ENCODE measurements at places on chromosomes 2 and 18.

DNA sequence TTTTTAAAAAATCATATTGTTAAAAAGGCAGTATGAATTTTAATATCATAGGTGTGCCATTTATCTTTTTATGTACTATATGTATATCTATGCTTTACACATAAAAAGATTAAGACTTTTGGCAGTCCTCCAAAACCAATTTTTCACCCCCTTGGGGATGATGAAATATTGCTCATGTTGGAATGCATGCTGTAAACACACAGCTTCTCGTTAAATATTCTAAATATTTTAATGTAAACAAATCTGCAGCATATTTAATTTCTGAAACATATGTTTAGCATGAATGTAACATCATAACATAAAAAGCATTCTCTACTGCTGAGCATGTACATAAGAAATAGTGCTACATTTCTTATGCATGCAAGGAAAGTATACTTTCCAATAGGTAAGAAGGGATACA, 484.3 kb upstream of the LRATD1 start:
- DNase-seq: no peak

DNA sequence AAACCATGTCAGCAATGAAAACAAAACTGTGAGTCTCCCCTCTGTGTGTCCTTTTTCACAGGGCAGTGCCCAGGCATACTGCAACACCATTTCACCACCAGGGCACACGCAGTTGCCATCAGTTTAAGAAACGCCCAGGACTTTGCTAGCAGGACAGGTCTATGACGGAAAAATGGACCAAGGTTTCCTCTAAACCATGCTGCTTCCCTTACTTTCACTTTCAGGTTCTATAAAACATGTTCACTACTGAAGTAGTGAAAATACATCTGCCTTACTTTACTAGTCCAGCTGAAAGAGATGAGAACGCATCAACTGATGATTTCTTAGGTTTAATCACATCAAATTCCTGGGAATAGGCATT, 110.5 kb downstream of the TCF4 start:
- DNase-seq: no peak

DNA sequence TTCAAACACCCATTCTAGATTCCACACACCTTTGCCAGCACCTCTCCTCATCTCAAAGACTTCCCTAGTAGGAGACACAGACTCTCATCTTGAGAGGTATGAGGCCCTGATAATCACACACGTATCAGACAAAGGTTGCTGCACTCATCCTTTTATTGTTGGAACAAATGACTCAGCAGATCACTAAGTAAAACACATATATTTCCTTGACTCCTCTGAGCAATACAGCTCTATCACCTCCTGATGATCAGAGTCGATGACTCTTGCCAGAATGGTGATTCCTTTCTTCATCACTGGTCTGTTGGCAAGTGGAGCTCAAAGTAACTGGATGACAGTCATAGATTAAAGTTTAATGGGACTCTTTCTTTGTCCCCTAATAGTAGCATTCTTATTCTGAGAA, 1049.2 kb upstream of the ZEB2 start:
- no peak for DNase-seq

DNA sequence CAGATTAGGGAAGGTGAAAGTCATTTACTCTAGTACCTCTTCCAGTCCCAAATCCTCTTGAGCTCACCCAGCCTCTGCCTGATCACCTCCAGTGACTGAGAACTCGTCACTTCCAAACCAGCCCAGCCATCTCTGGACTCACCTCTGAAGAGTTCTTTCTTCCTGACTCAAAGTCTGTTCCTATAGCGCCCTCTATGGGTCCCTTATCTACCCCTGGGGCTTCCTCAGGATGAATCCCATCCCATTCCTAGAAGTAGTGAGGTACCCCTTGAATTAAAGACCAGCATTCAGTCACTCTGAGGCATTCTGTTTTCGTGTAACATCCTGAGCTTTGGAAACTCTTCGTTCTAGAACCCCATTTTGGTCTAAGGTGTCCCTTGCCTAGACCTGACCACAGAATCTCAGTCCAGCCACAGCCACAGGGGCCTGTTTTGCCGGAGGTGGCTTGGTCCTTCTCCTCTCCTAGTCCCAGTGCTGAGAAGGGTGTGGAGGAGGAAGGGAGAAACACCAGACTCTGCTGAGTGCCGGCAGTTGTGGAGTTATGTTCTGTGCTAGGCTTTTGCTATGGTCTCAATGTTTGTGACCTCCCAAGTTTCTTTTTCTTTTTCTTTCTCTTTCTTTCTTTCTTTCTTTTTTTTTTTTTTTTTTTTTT, 32.7 kb downstream of the SIX3 start:
- peak; percentile 66 for DNase-seq

DNA sequence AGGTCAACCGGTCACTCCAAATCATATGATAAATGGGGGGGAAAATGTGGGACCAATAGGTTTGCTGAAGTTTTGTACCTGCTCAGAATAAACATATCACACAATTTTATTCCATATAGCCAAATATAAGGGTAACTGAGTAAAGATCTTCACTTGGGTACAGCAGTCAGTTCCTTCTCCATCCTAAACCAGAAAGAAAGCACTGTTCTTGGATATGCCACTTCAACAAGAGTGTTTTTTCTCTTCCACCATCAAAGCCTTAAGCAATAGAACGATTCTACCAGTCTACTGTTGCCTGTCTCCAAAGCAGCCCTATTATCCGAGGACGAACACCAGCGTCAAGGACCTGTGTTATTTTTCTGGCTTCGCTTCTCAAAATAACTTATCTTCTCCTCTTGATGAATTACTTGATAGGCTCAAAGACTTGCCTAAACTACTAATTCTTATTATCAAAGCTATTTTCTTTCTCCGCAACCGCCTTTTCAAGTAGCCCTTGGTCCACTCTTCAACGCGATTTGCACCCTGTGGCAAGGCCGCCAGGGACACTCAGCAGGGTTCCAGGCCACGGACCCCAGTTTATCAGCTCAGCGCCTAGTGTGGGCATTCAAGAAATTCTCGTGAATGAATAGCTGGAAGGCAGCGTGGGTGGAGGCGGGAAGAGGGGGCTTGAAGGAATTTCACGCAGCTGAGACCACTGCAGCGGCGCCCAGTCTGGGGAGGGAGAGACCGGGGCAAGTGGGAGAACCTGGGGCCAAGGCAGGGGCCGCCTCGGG, 646 bp downstream of the ALS2 start:
- DNase-seq: no peak

GRCh38 chr2:66270247-66270646, 164.7 kb upstream of the MEIS1 start:
- no peak for DNase-seq
